ENCODE measurements at places on chromosomes 11 and 22. TPM values are rescaled to one million over a fixed set of nuclear protein-coding genes. Genes with fewer than 3 reads are reported as not detected.

Gene CAVIN3
- 15.7 TPM for total RNA-seq

Gene RIMBP3C
- total RNA-seq, result 0.47 TPM

Gene PNPLA5
- total RNA-seq, result not detected

Gene UBQLN3
- total RNA-seq, result 0.31 TPM

Gene MMP1
- total RNA-seq, result 0.20 TPM

Gene RAPSN
- 0.56 TPM for total RNA-seq

Gene VWCE
- 0.23 TPM for total RNA-seq

Gene OR8B4
- not detected for total RNA-seq

Gene CCS
- total RNA-seq, result 17.1 TPM

Gene MED19
- 5.5 TPM for total RNA-seq

Gene PRRG4
- 4.4 TPM for total RNA-seq

Gene ASPHD2
- 0.75 TPM for total RNA-seq

Gene HTR3B
- not detected for total RNA-seq

Gene LAYN
- 0.44 TPM for total RNA-seq

Gene HEPHL1
- total RNA-seq, result not detected

Gene MTA2
- total RNA-seq, result 22.5 TPM

Gene C11orf87
- total RNA-seq, result not detected

Gene OR52N4
- not detected for total RNA-seq

Gene OAF
- 43.0 TPM for total RNA-seq

Gene OR5B21
- total RNA-seq, result not detected

Gene POTEH
- total RNA-seq, result not detected

Gene RASD2
- total RNA-seq, result 0.47 TPM

Gene CASP5
- not detected for total RNA-seq

Gene APLNR
- 0.41 TPM for total RNA-seq

Gene SLC17A6
- 0.16 TPM for total RNA-seq

Gene OR52H1
- 0.19 TPM for total RNA-seq

Gene ACRV1
- not detected for total RNA-seq

Gene PICALM
- total RNA-seq, result 69.7 TPM

Gene EWSR1
- 70.9 TPM for total RNA-seq

Gene CALCB
- 0.83 TPM for total RNA-seq

Gene KCNJ11
- 5.5 TPM for total RNA-seq

Data from pancreas (tissue), 10 donors.